ENCODE measurements at places on chromosomes 1 and 21.
A peak's percentile ranks its signal among the peaks of the same experiment; 100 is the strongest.

GRCh38 chr1:119646521-119647227, 1.4 kb downstream of the ZNF697 start:
- DNase-seq: peak; percentile 85

DNA sequence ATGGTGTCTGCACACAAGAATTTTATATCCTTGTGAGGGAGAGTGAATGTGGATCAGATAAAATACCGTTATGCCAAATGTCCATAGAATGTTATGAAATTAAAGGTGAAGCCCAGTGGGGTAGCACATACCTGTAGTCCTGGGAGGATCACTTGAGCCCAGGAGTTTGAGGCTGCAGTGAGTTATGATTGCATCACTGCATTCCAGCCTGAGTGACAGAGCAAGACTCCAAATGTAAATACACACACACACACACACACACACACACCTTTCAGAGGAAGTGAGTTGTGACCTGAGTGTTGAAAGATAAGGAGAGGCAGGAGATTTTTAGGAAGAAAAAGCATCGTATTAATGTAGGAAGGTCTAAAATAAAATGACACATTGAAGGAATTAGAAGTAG, 28.1 kb upstream of the ZYG11A start:
- DNase-seq: peak; percentile 8

DNA sequence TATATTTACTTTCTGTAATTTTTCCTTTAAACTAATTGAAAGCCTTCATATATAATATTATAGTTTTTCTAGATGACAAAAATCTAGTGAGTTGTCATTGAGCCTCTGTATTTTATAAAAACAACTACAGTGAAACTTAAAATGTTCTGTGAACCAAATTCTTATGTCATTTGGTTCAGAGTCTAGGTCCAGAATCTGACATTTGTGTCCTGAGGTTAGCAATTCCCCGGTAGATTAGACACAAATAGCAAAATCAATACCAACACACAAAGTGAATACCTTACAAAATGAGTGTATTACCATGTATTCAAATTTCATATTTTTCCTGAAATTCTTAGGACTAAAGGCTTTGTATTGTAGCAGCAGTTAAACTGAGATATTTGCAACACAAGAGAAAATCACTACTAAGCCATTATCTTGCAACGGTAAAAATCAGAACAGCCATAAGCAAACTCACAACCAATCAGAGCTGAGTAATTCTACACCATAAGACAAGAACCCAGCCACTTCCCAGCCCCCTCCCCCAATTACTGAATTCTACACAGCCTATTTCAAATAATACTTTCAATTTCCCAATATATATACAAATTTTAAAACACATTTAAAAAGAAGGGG, 573.5 kb downstream of the SMYD3 start:
- DNase-seq: no peak

DNA sequence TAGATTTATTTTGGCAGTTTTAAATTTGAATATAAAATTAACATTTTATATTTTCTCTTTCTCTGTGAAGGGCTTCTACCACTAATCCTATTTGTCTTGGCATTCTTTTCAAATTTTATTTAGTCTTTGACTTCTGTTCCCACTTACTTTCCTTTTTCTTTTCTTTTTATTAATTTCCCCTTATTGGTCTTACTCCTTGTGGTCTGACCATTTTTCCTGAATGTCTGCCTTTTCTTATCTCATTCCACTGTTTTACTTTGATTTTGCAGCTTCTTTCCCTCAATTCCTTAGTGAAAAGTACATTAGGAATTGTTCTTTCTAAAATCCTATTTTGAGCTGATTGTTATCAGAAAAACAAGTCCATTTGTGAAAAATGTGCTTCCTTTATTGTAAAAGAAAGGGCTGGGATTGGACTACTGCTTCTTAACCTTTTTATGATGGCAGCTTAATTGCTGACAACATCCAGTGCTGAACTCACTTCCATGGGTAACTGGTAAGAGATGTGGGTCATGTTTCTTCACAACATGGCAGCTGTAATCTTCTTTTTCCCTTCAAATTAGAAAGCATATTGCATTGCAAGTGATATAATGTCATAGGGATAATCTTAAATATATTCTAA, 284.6 kb downstream of the DNM3 start:
- no peak for DNase-seq

Data from fibroblast of skin of right quadriceps (primary cell).